NCI-H1105 treated with DMSO at 0.1 percent for 48 hours (cell line): ENCODE measurements at places on chromosomes 2 and 18.

GRCh38 chr18:45566025-45566740, 49.1 kb upstream of the SLC14A2 start:
- no peak for DNase-seq

- DNase-seq = no peak
Observed at GRCh38 chr2:189444322-189444721, 3.0 kb downstream of the WDR75 start.

DNA sequence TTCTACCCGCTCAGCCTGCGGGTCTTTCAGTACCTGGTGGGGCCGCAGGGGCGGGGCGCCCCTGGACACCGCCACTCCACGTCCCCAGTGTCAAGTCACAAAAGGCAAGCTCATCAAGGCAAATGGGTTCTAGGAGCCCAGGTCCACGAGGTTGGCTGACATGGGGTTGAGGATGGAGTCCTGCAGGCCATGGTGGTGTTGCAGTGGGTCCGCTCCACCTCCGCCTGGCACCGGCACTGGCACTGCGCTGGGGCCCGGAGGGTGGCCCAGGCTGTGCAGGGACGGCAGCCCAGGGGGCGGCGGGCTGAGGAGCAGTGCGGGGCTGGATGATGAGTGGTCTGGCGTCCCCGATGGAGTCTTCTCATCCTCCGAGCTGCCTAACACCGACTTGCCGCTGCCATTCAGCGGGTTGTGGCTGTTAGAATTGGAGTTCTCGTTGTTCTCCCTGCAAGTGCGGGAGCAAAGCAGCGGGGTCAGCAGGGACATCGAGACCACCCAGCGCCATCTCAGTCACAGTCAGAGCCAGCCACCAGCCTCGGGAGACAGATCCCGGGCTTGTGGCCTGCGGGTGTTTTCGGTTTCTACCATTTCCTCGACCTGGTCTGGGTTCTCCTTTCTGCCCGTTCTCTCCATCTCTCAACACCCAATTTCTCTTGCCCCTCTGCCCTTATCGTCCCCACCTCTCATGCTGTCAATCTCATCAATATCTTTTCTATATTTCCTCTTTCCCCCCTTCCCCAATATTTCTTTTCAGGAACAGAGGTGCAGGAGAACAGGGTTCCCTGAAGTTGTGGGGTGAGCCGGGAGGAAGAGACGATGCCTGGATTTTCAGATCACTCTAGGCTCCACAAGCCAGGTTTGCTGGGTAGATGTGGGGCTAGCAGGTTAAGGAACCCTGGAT, 3.0 kb downstream of the SIX2 start:
- no peak for DNase-seq

DNA sequence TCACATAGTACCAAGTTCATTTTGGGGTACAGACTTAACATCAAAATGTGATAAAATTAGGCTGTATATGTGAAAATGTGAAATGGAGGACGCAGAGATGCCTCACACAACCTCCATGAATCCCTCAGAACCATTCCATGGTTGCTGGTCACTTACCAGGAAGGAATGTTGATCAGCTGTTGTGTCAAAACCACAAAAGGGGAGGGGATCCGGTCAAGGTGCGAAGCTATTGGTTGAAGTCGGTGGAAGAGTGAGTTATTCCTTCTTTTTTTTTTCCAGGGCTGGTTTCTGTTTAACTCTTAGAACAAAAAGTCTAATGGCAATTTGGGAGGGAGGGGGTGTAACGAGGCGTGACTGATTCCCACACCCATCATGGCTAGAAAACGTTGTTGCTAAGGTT, 32.3 kb upstream of the REG3A start:
- no peak for DNase-seq

GRCh38 chr2:233711312-233712008, 1.2 kb upstream of the UGT1A5 start:
- DNase-seq = peak; percentile 54

DNA sequence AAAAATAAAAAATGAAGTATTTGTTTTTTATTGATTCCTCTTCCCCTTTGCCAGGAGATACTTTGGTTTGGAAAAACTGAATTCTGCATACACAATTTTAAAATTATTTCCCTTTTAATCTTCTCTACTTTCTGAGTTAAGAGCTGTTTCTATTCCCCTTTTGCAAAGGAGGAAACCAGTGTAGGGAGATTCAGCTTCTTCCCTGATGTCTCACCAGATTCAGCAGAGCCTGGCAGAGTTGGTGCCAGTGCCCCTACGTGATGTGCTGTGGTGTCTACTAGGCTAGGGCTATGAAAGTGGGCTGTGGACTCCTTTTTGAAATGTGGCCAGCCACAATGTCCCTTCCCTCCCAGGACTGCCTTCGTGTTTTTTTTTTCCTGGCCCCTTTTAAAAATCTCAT, 2.4 kb downstream of the RPE start:
- no peak for DNase-seq

DNA sequence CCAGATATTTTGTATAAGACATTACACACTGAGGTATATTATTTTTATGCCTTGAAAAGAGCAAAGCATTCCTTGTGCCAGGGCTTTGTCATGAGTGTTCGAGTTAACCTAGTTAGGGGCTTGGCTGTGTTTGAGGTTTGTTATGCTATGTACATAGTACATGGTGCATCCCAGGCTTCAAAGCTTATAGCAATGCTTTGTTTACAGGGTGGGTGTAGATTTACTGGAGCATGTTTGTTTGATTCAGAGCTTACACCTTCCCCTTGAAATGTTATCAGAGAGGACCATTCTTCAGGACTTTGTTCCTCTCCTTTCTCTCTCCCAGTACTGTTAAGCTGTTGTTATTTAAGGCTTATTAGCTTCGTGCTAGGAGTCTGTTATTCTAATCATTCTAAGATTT, 738.7 kb upstream of the LRRTM4 start:
- no peak for DNase-seq

- no peak for DNase-seq
Observed at GRCh38 chr2:42169874-42170521, 845 bp downstream of the EML4 start.

- no peak for DNase-seq
Observed at GRCh38 chr18:46768166-46768921, 11.5 kb upstream of the ST8SIA5 start.

GRCh38 chr2:120508567-120509041, 162.7 kb downstream of the INHBB start:
- no peak for DNase-seq

- DNase-seq = no peak
Observed at GRCh38 chr18:36104749-36105148, 24.4 kb downstream of the SLC39A6 start.

DNA sequence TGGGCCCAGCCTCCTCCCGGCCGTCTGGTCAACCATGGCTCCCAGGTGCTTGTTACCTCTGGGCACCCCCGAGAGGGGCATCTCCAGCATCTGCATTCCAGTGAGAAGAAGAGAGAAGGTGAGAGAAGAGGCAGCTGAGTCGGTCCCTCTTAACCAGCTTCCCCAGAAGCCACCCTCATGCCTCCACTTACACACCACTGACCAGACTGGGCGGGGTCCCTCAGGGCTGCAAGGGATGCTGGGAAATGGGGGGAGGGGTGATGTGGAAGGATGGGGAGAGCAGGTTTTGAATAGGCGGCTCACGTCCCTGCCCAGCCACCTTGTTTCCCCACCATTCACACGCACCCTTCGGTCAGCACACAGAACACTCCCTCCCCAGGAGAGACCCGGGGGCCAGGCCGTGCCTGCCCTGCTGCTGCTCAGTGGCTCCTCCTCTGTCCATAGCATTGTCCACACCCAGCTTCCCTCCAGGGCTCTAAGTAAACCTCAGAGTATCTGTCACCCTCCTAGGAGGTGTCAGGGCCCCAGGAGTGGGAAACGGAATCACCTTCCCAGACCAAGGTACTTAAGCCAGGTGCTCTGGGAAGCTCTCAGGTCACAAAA, 34.7 kb downstream of the GBX2 start:
- no peak for DNase-seq

DNA sequence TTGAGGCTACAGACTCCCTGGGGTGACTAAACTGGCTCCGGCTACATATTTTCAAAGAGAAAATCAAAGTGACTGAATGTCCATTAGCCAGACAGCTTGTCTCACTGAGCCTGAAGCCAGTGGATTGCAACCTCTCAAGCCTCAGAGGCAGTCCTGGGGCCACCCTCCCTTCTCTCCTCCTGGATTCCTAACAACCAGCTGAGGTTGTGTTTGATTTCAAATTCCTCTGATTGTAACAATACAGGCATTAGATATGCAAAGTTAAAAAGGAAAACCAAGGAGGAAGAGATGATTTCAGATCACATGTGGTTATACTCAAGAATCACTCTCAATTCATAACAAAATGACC, 101.0 kb upstream of the LMAN1 start:
- no peak for DNase-seq

- no peak for DNase-seq
Observed at GRCh38 chr18:78681396-78681795, 298.2 kb upstream of the SALL3 start.

DNA sequence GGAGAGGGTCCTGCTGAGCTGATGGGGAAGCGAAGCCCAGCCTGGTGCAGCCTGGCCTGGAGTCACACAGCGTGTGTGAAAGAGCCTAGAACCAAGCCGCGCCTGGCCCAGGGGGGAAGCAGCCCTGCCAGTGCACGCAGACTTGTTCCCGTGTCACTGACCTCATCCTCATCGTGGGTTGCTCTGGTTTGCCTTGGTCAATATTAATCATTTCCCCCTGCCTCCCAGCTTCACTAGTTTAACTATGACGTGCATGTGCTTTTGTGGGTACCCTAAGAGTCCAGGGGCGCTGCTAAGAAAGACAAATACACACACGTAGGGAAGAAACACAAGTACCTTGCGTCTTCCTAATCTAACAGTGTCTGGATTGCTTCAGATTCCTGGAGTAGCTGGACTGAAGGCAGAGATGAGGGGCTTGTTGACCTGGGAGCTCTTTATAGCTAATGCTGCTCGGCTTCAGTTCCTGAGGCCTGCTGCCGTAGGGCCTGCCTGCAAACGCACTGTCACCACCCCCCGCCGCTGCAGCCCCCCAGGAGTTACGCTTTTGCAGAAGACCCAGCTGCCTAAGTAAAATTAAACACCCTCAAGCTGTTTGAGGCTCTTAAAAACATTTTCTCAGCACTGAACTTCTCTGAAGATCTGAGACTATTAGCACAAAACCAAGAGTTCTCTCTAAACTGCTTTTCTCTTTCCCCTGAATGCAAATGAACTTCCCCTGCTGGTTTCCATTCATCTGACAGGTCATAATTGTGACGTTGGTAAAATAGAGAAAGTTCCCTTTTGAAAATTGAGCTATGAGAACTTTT, 159.2 kb downstream of the FAM210A start:
- DNase-seq = no peak

GRCh38 chr2:26745609-26746327, 18.3 kb upstream of the SLC35F6 start:
- DNase-seq = peak; percentile 61

DNA sequence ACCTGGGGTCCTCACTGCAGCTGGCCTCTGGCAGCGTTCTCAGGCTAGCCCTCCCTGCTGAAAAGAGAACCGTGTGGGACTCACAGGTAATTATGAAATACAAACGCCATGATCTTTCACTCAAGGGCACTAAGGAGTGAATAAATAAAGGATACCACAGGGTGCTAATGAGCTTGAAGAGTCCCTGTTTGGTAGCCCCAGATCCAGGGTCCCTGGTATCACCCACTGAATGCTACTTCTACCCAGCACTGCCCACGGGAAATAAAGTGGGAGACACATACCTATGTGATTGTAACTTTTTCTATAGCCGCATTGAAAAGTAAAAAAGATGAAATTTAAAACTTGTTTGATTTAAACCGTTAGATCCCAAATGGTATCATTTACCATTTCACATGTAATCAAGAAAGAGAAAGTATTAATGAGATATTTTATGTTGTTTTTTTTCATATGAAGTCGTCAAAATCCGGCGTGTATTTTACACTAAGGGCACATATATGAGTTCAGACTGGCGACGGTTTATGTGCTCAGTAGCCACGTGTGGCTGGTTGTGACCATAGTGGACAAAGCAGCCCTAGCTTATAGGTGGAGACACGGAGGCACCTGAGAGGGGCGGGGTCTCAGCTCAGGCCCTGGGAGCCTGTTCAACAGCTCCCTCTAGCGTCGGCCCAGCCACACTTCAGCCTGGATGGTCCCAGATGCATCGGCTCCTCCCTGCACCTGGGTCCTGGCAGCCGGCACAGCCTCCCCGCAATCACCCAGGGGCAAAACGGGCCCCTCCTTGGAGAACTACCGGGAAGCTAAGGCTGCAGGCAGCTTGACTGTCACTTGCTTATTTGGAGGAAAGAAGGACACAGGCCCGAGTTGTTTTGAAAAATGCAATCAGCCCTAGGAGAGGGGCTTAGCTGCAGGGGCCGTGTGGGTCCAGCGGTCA, 39.2 kb downstream of the ODC1 start:
- peak; percentile 84 for DNase-seq

DNA sequence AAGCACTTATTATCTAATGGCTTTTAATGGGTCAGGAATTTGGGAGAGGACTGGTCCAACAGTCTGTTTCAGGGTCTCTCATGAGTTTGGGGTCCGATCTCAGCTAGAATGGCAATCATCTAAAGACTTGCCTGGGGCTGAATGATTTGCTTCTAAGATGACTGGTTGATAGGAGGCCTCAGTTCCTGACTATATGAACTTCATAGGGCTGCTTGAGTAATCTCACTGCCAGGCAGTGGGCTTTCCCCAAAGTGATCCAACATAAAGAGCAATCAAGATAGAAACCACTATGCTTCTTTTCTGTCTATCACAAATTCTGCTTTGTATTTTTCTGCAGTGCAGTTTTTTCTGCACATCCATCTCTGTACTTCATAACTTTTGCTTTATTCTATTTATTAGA, 793.5 kb upstream of the CHAC2 start:
- no peak for DNase-seq

GRCh38 chr2:105070010-105070865, 32.4 kb downstream of the MRPS9 start:
- no peak for DNase-seq

DNA sequence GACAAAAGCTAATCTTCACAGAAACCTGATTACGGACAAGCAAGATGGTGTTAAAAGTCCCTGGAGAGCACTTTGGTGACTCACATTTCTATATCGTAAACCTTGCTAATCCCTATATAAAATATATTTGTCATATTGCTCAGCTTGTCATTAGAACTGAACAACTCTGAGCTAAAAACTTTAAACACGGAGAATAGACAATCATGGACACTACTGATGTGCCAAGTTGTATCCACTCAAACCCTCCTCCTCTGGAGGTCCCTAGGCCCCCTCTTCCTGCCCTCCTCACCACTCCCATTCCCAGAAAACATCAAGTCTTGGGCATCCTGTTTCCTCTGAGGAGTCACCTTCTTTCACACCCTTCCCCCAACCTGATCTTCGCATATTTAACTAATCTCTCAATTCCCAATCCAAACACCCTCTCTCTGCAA, 138.7 kb upstream of the PID1 start:
- no peak for DNase-seq

- DNase-seq = no peak
Observed at GRCh38 chr2:146931109-146931508, 913.7 kb upstream of the ACVR2A start.

- peak; percentile 26 for DNase-seq
Observed at GRCh38 chr2:3712831-3713503, 9.6 kb downstream of the DCDC2C start.

DNA sequence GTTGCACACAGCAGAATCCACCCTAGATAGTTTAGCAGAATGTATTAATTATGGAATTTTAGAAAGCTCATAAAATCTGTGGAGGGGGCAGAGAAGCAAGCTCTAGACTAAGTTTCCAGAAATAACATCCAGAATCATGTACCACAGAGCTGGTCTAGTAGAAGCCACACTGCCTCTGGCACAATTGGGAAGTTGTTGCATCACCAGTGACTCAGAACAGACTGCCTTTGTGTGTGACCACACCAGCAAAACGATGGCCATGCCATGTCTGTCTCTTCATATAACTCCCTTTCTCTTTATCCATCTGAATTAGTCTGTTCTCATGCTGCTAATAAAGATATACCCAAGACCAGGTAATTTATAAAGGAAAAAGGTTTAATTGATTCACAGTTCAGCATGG, 158.9 kb downstream of the CCDC148 start:
- no peak for DNase-seq
